Cardiac septum (tissue), 1 donor: ENCODE measurements at places on chromosomes 6 and 20. TPM values are rescaled to one million over a fixed set of nuclear protein-coding genes. Genes with fewer than 3 reads are reported as not detected.

PGBD1 gene
- 3.8 TPM for total RNA-seq

OPN5 gene
- not detected for total RNA-seq

C2 gene
- total RNA-seq = 5.1 TPM

TNXB gene
- 59.9 TPM for total RNA-seq

DPPA5 gene
- not detected for total RNA-seq

CTCFL gene
- not detected for total RNA-seq

CD24 gene
- 0.78 TPM for total RNA-seq

CHRNA4 gene
- total RNA-seq = 0.16 TPM

ARMH2 gene
- not detected for total RNA-seq

FLRT3 gene
- total RNA-seq = 0.22 TPM

ZNF184 gene
- total RNA-seq = 4.2 TPM

MICB gene
- 1.9 TPM for total RNA-seq

CDS2 gene
- 84.0 TPM for total RNA-seq

CDH26 gene
- 0.54 TPM for total RNA-seq

SYNDIG1 gene
- 17.6 TPM for total RNA-seq

PPP1R16B gene
- total RNA-seq = 1.7 TPM

ABHD16B gene
- not detected for total RNA-seq

TREM1 gene
- total RNA-seq = 2.6 TPM
